ENCODE measurements at places on chromosomes 5 and 9.
A peak's percentile ranks its signal among the peaks of the same experiment; 100 is the strongest.

DNA sequence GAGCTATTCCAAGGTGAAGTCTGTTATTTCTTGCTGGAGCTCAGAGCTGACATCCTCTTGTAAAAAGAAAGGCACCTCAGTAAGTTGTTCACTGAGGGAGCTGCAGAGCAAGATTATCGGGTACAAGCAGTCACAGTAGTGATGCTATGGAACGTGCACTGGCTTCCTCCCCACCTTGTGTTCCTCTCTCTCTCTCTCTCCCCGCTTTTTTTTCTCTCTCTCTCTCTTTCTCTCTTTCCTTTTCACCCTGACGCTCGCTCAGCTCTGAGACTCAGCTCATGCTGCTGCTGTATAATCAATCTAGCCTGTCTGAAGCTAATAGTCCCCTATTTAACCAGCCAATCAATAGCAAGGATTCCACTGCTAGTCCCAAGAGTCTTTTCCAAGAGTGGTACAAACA is 587.6 kb upstream of the CDH18 start:
- no peak for DNase-seq

GRCh38 chr5:39376293-39376714 is 12.0 kb upstream of the C9 start:
- peak; percentile 41 for DNase-seq

- no peak for DNase-seq
These were observed 6.1 kb upstream of the CACFD1 start for GRCh38 chr9:133453651-133454050.

DNA sequence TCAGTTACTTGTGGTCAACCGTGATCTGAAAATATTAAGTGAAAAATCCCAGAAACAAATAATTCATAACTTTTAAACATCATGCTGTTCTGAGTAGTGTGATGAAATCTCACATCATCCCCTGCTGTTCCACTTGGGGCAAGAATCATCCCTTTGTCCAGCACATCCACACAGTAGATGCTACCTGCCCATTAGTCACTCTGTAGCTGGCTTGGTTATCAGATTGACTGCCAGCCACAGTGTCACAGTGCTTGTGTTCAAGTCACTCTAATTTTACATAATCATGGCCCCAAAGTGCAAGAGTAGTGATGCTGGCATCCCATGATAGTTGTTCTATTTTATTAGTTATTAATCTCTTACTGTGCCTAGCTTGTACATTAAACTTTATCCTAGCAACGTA is 39.1 kb upstream of the CER1 start:
- DNase-seq, result no peak

DNA sequence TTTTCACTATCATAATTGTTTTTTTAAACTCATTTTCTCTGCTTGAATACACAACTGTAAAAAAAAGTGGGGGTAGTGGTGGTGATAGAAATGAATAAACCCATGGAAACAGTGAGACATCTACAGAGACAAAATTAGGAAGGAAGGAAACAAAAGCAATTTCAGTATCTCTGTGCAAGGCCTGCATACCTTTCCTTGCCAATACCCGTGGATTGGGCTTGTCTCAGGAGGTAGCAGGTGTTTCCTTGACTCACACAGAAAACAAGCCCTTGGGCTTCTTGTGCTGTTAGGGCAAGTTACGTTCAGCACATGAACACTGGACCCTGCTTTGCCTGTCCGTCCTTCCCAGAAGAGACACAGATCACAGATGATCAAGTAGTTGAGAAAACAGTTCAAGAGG is 372.2 kb downstream of the ZSWIM6 start:
- no peak for DNase-seq

- no peak for DNase-seq
These were observed 19.8 kb downstream of the TNFSF15 start for GRCh38 chr9:114785866-114786650.

DNA sequence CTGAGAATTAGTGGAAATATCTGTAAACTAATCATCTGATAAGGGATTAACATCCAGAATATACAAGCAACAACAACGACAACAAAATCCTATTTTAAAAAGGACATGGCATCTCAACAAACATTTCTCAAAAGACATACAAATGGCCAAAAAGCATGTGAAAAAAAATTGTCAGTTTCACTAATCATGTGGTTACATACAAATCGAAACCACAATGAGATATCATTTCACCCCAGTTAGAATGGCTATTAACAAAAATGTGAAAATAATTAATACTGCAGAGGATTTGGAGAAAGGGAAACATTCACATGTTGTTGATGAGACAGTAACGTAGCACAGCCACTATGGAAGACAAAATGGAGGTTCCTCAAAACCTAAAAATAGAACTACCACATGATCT is 69.5 kb downstream of the ERP44 start:
- no peak for DNase-seq

GRCh38 chr9:97980918-97981845 is 2.0 kb upstream of the ANP32B start:
- no peak for DNase-seq

- DNase-seq, result no peak
These were observed 281.9 kb downstream of the DNAH5 start for GRCh38 chr5:13662626-13663025.

DNA sequence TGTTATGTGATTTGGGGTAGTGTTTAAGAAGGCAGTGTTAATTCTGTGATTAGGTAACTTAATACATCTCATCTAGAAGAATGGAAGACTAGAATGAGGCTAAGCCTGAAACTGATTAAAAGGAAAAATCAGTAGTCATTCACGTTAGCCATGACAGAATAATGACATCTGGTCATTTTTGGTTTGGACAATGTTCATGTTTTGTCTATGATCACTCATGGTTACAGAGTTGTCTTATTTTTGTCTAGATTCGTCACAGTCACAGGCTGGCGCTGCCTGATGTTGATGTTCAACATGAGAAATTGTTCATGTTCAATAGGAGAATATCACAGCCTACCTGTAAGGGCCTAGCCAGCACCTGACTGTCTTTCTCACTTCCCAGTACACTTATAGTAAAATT is 9.5 kb upstream of the DOCK2 start:
- no peak for DNase-seq

GRCh38 chr9:77735494-77735893 is 87.4 kb upstream of the GNA14 start:
- no peak for DNase-seq

DNA sequence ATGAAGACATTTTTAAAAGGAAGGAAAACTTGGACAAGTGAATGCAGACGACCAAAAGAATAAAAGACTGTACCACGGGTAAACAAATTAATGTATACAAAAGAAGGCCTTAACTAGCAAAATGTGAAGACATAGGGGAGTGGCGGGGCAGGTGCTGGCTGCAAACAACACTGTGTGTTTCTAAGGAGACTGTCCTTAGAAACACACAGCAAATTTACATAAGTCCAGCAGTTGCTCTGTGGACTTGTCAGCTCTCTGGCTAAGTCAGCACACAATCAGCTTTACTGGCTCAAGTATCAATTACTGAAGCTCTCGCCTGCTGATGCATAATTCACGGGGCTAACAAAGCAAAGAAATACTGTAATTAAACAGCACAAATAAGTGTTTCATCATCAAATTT is 24.8 kb downstream of the PTBP3 start:
- DNase-seq, result peak; percentile 35

DNA sequence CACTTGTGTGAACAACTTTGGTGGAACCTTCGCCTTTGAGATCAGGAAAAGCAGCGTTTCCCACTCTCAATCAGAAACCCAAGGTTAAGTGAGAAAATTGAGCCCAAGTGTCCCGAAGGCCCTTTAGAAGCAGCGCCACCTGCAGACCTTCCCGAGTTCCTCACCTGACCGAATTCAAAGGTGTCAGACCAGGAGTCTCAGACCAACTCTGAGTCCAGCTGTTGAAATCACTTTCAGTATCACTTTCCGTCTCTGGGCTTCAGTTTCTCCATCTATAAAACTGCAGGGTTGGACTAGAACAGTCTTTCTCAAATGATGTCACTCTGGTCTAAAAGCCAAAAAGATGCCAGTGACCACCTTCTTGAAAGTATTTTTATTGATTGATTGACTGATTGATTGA is 31.7 kb upstream of the GRHPR start:
- no peak for DNase-seq

- DNase-seq, result no peak
These were observed 50.3 kb downstream of the AP3S1 start for GRCh38 chr5:115892021-115892420.

DNA sequence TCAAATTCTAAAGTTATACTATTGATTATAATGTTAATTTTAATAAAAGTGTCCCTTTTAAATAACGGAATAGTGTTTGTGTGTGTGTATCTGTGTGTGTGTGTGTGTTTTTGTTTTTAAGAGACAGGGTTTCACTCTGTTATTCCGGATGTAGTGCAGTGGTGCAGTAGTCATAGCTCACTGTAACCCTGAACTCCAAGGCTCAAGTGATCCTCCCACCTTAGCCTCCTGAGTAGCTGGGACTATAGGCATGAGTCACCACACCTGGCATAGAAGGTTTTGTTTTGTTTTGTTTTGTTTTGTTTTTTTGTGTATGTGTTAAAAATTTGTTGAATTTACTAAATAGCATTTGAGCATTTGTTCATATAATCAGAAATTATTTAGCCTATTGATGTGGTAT is 64.6 kb downstream of the YTHDC2 start:
- no peak for DNase-seq

DNA sequence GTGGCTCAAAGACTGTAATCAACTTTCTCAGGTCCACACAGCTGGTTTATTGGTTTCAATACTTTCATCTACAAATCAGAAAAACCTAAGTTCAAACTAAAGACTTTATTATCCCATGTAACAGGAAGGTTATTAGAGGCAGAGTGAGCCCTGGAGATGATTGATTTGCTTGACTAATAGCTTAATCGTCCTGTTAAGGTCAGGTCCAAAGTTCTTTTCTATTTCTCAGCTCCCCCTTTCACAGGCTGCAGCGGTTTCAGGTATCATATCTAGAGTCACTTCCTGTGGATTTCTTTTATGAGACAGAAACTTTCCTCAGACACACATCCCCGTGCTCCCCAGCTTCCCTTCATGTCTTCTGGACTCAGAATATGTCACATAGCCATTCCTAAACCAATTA is 166.4 kb downstream of the PRELID2 start:
- no peak for DNase-seq

GRCh38 chr5:38187532-38187931 is 70.8 kb upstream of the EGFLAM start:
- no peak for DNase-seq

DNA sequence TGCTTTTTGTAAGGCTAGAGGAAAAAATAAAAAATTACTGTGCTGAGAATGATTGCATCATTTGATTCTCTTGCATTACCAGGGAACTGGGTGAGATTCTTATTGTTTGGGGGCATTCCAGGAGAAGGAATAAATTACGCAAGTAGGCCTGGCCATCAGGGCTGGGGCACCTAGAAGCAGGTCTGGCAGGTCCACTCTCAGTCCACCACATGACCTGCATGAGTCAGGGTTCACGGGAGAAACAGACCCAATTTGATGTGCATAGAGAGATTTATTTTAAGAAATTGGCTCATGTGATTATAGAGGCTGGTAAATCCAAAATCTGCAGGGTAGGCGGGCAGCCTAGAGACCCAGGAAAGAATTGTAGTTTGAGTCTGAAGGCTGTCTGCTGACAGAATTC is 59.6 kb downstream of the ZNF622 start:
- DNase-seq, result no peak

DNA sequence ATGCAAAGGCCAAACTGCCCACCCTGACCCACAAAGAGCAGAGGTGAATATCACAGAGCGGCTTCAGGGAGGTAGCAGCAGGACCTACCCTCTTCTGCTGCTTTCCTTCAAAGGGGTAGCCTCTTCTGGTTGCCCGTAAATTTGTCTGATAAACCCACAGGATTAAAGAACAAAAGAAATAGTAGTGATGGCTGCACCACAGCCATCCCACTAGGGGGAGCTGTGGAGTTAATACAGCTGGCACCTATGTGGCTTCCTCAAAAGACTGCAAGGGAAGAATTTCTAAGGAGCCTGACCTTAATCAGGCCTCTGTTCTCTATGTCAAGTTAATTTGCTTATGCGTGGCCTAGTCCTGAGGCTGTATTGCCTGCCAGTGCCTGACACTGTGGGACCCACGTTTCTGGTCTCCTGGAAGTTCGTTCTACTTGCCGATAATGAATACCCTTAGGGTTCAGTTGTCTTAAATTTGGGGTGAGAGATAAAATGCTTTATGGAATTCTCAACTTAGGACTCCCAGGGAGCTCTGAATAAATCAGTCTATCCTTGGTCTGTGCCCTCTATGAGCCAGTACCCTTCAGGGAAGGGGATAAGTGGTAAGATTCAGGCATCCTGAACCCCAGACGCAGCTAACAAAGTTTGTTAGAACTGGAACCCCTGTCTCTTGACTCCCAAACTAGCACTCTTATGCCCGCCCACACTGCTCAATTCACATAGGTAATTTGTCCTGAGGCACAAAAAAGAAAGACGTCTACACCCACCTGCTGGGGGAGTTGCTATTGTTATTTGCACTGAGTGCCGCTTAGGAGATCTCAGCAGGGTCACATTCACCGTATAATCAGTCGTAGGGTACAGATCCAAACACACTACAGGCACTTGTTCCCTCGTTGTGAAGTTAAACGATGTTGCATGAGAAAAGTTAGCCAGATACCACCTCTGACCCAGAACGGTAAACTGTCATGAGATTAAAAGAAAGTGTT is 77.1 kb downstream of the SUSD1 start:
- peak; percentile 84 for DNase-seq

DNA sequence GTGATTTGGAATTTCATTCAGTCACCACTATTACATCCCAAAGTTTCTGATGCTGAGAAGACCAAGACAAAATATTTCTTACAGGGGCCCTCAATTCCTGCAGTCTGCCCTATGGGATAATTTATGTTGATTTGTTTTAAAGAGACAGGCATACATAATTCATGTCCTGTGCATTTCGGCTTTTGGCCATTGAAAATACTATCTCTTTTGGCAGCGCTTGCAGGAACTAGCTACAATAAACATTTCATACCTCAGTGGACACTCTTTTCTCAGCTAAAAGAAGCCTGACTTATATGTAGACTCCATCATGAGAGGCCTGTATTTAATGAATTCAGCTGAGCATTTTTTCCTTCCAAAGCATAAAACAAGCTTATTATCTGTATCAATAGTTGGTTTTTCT is 451.9 kb upstream of the C9orf72 start:
- no peak for DNase-seq

DNA sequence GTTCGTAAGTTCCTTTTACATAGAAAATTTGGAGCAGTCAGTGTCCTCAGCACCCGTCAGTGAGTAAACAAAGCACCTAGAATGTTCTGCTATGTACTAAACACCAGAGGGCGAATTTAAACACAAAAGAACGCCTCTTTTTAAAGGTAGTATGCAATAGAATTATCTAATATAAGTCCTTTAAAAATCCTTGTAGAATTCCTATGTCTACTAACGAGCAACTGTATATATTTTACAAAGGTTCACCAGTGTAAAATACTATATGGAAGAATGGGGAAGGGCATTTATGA is 499 bp upstream of the TMEM232 start:
- DNase-seq, result no peak

GRCh38 chr5:138370537-138370936 is 18.1 kb downstream of the KDM3B start:
- DNase-seq, result no peak

Measured in kidney (tissue), 22 donors.